ENCODE measurements at places on chromosomes 2 and 18.

DNA sequence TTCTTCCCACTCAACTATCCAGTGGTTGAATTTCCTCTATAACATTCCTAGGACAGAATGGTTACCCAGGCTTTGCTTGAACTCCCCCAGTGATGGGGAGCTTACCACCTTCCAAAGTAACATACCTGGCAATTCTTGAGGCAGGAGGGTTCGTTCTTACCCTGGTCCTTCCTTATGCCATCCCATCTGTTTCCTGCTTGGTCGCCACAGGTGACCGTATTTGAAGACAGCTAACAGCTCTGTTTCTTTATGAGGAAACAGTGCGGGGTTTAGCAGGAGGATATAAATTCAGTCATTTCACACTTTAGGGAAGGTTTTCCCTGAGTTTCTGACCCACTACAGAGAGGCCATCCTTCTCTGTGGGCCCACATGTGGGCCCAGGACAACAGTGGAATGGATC is 42.6 kb downstream of the FOSL2 start:
- no peak for DNase-seq

DNA sequence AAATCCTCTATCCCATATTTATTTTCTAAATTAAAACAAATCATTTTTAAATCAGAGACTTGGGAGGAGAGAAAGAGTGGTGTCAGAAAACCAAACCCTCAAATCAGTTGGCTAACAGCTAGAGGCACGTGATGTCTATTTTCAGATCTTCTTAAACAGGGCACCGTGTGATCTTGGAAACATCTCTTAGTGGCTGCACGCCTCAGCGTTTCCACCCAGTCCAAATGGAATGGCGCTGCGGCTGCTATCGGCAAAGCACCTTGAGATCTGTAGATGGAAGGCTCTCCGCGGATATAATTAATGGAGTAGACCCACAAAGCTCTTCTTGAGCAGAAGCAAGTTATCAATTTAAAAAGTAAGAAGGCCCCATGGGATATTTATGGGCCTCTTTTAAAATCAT is 50.0 kb downstream of the NRP2 start:
- no peak for DNase-seq

GRCh38 chr2:85154048-85154753 is 21.0 kb downstream of the TCF7L1 start:
- DNase-seq, result no peak

- no peak for DNase-seq
Measured at GRCh38 chr2:129934044-129934822, 45.2 kb upstream of the RAB6C start.

GRCh38 chr18:40821596-40822243 is 1133.3 kb upstream of the PIK3C3 start:
- no peak for DNase-seq

DNA sequence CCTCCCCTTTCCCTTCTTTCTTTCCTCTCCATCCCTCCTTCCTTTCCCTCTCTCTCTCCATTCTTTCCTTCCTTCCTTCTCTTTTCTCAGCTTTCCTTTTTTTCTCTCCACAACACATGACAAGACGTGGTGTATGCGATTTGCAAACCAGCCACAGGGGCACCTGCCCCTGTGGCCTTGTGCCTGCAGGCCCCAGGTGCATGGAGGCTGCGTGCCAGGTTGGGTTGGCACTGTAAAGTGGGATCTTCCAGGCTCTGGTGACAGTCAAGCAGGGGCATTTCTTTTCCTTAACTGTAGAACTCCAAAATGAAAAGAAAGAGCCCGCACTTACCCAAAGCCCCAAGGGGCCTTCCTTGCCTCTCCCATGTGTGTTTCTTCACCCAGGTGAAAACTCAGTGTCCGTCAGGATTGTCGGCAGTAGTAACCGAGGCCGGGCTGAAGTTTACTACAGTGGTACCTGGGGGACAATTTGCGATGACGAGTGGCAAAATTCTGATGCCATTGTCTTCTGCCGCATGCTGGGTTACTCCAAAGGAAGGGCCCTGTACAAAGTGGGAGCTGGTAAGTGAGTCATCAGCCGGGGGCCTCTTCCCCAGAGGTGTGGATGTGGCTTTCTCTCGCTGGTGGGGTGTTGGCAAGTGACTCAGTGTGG is 50.9 kb downstream of the MARCO start:
- no peak for DNase-seq

Data from GM10248 (cell line).